Stimulated activated CD4-positive, alpha-beta T cell treated with anti-CD3 and anti-CD28 coated beads, Interleukin-2, amount 100 ng/mL, for 4 hours (primary cell): ENCODE measurements at places on chromosomes 7 and 10.

DNA sequence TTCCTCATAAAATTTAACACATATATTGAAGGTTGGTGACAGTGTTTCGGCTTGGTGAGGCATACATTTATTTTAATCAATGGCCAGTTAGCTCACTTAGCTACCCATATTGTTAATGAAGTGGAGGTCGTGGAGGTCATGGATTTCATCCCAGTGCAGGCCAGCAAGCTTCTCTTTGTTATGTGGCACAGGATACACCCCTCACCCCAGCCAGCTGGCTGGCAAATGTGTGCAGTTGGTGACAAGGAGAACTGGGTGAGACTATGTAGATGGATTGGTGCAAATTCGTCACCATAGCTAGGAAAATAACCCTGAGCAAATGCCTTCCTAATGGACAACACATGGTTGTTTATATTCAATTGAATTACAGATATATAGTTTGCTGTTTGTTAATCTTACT is 50.5 kb upstream of the FOXP2 start:
- no peak for DNase-seq

- no peak for DNase-seq
These were observed 19.9 kb upstream of the C10orf105 start for GRCh38 chr10:71739358-71739900.

GRCh38 chr7:82443036-82443546 is 486 bp downstream of the CACNA2D1 start:
- DNase-seq: no peak

DNA sequence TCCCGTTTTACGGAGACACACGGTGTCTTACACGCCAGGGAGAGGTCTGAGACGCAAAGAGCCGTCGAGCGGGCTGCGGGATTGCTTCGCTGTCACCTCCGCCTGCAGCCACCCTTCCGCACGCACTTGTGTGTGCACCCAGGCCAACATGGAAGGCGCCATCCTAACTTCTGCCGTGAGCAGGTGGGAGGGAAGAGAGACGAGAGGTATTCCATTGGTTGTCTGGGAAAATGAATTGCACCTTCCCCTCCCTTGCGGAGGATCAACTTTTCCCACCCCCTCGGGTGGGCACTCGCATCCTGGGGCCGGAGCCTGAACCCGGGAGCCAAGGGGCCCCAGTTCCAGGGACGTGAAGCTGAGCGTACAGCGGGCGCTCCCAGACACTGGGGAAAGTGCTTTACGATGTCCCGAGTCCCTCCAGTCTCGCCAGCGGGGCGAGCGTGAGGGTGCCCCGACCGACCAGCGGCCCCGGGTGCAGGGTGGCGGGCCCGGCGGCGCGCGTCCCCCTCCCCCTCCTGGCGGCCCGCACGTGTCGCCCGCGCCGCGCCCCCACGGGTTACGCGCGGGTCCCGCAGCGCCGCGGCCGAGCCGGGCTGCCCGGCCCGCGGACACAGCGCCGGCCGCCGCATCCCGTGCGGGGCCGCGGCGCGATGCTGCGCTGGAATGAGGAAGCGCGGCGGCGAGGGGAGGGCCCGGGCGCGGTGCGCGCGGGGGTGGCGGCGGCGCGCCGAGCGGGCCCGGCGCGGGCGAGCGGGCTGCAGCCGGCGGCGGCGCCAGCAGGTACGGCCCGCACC is 984 bp upstream of the IKZF1 start:
- DNase-seq: no peak

DNA sequence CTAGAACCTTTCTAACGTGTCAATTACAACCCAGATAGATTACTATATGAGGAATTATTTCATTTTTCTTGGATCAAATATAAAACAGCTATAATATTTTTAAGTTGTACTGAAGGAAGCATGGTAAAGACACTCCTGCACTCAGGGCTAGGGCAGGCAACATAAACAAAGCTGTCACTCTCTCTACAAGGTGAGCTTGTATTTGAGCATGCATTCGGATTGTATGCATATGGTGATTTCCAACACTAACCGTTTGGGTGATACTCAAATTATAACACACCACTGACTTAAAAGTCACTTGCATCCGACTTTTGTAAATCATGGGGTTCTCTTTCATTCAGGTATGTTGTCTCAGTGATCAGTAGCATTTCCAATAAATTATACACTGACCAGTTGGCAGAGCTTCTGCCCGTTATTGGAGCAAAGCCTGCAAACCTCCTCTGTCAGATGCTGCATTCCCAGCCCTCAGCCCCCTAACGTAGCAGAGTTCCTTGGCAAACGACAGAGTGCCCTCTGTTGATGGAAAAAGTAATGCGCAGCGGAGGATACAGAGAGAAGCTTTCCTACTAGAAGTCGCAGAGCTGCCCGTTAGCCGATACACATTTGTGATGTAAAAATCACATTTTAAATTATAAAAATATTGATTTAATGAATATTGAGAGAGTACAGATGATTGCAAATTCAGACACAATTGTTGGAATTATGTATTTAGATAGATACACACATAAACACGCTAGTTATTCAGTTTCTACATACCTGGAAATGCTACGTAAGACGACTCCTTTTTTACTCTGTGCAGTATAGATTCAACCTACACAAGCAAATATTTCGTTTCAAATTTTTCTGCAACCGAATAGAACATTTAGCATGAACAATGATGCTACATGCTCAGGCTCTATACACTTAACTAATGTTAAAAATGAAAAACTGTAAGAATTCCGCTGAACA is 173.9 kb upstream of the SP4 start:
- DNase-seq: peak; percentile 19

DNA sequence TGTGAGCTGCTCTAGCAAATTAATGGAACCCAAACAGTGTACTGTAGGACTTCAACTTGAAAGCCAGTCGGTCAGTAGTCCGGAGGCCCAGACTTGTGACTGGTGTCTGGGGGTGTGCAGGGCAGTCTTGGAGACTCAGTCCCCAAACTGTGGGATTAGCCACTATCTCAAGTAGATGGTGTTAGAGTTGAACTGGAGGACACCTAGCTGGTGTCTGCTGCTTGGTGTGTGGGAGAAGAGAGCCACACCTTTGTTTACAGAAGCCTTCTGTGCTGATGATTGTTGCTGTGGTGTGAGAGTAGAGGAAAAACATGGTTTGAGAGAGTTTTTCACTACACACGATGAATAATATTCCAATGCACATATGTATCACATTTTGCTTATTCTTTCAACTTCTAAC is 47.4 kb downstream of the CUL2 start:
- no peak for DNase-seq

DNA sequence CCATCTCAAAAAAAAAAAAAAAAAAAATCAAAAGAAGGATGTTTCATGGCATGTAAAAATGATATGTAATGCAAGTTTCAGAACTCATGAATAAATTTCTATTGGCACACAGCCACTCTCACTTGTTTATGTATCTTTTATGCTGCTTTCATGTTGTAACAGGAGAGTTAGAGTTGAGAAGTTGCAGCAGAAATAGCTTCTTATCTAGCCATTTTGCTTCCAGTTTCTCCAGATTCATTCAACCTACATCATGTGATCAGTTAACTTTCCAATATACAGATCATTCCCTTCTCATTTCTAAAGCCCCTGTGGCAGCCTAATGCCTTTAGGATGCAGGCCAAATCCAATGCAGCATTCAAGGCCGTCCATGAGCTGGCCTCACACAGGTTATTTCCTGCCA is 30.4 kb downstream of the ZNF786 start:
- no peak for DNase-seq

- DNase-seq: no peak
These were observed 28.3 kb upstream of the PIP4K2A start for GRCh38 chr10:22742678-22743077.

- no peak for DNase-seq
These were observed 39.1 kb upstream of the GNAI1 start for GRCh38 chr7:80095545-80095944.

DNA sequence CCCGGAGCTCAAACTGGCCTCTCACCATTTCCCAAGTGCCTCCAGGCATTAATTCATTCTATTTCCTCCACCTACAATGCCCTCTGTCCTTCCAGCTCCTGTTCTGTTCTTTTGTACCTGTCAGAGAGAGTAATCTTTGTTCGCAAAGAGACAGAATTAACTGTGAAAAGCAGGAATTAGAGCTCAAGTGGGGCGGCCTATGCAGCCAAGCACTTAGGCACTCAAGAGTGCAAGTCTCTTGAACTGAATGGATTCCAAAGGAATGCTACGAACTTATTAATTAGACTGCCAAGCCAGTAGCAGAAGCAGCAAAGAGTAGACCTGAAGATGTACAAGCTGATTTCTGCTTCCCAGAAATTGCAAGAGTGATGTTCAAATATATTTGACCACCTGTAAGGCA is 338.3 kb upstream of the AUTS2 start:
- no peak for DNase-seq

DNA sequence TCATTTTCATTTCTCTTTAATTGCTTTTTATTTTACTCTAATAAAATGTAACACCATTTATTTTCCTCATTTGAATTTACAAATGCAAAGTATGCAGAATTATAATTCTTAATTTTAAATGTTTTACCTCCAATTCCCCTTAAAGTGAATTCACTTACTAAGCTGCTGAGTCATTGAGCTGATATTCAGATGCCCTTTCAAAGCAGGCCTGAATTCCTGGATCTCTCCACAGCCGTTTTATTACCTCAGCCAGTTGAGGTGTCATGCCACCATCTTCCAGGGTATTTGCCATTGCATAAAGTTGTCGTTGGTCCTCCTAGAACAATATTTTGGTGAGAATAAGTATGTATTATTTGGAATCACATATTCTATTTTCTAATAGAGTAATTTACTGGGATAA is 33.2 kb downstream of the GNAT3 start:
- no peak for DNase-seq

- DNase-seq: no peak
These were observed 73.5 kb upstream of the ARID5B start for GRCh38 chr10:61828034-61828433.

DNA sequence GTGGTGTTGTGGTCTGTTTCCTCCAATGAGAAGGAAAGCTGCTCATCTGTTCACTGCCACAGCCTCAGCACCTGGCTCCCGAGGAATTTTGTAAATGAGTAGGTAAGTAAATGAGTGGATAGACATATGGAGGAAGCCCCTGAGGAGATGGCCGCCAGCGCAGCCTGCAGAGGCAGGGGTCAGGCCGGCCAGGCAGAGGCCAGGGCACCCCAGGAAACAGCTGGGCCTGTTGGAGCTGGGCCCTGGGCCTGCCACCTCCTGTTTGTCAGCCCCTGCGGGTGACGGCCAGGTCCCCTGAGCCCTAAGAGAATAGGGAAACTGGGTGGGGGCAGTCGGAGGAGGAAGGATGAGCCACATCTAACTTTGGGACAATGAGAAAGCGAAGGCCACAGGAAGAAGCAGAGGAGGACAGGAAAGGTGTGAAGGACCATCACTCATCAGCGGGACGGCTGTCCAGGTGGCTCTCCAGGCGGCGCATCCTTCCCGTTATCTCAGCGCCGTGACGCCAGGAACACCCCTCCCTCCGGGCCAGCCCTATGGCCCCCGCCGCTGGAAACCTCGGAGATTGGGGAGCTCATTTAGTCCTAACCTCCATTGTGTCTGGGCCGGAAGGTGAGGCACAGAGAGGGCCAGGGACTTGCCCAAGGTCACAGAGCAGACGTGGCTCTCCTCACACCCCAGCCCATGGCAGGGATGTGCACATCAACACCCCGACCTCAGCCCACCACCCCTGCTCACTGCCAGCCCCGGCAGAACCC is 142.3 kb upstream of the UNC5B start:
- DNase-seq: no peak

DNA sequence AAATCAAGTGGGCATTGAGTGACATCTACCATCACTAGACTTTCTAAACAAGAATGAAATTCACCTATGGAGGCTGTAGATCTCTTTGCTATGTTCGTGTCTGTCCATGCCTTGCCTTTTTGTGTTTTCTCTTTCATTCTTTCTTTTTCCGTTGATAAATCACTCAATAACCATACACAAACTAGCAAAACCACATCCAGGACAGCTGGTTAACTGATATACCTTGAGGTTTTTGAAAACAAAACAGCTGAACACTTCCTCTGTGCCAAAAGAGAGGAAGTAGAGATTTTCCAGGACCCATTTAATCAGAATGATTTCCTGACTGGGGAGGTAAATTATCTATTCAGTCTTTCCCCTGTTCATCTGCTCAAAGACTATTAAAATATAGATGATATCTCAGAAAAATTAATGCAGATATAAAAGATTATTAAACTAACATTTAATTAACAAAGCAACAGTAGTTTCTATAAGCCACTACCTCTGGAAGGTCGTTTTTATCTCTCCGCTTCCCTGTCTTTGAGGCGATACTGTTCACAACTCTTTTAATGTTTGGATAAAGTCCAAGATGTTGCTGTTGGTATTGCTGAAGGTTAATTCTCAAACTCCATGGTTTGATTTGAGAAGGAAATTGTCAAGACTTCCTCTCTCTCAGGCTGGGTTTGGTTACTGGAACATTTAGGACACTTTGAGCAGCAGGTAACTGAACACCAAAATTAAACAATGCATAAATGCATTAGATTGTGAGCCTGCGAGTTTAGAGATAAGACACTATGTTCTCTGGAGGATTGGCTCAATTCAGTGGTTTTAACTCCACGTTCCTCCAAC is 24.4 kb upstream of the C10orf67 start:
- DNase-seq: no peak

DNA sequence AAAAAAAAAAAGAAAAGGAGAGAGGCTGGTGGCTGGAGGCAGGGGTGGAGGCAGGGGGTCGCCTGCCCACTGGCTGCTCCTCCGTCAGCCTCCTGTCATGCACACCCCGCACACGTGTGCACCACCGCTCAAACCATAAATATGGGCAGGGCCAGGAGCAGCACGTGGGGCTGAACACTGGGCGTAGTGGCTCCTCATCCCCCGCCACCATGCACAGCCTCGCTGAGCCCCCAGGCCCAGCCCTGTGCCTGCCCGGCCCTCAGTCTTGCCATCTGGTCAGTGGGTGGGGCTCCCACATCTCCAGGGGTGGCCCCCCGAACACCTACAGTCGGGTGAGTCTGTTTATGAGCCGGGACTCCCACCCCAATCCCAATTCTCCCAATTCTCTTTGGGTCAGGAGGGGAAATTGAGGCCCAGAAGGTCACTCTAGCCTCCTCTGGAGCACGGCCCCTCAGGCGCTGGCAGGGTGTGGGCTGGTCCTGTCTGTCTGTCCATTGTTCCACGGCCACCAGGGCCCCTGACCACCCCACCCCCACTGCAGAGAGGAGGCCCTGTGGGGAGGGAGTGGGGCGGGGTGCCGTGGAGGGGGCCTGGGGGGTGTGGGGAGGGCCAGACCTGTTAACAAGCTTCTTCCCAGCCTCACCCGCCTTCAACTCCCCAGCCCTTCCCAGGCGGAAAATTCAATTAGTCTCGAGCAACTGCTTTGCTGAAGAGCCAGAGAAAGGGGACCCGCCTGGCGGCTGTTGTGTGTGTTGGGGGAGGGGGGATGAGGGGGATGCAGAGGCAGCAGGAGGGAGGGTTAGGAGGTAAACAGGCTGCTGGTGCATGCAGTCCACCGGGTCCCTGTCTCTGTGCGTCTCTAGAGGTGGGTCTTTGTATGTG is 19.5 kb upstream of the GRIFIN start:
- no peak for DNase-seq

- DNase-seq: no peak
These were observed 32.4 kb downstream of the WBP1L start for GRCh38 chr10:102775935-102776669.

- no peak for DNase-seq
These were observed 87.9 kb upstream of the IKZF1 start for GRCh38 chr7:50216626-50217025.

GRCh38 chr10:31467791-31468535 is 148.9 kb downstream of the ZEB1 start:
- DNase-seq: no peak

- DNase-seq: no peak
These were observed 15.1 kb downstream of the RNF216 start for GRCh38 chr7:5766321-5766761.
